Stimulated activated CD8-positive, alpha-beta memory T cell treated with anti-CD3 and anti-CD28 coated beads, Interleukin-4, amount 100 ng/mL, for 4 hours (primary cell): ENCODE measurements at places on chromosomes 4 and X.

DNA sequence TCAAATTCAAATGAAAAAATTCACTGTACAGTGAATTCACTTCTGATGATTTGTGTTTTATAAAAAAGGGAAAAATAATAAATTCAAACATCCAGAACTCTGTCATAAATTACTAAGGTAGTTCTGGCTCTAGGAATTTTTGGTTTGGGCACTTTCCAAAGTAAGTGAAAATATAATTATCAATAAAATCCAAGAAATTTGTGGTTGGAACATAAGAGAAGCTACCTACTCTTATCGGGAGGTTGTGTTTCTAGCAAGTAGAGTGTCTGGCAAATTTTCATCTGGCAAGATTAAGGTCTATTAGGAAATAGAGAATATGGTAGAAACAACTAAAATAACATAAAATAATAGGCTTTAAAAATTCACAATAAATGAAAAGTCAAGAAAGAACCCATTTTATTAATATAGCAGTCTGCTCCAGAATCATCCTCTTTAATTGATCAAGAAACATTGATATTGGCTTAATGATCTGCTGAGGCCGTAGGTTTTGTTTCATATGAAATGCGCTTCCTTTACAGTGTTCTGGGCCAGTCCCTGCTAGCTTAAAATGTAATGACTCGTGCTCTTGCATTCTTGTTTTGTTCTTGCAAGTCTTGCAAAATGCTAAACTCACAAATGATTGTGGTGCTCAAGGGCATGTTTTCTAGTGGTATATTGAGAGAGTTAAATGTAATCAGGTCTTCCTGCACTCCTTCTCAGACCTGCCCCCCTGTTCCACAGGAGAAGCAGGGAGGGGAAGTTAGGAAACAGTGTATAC lies 331.4 kb downstream of the RAPGEF2 start:
- DNase-seq: no peak

GRCh38 chr4:88244816-88245579 lies 39.4 kb downstream of the PPM1K start:
- no peak for DNase-seq

DNA sequence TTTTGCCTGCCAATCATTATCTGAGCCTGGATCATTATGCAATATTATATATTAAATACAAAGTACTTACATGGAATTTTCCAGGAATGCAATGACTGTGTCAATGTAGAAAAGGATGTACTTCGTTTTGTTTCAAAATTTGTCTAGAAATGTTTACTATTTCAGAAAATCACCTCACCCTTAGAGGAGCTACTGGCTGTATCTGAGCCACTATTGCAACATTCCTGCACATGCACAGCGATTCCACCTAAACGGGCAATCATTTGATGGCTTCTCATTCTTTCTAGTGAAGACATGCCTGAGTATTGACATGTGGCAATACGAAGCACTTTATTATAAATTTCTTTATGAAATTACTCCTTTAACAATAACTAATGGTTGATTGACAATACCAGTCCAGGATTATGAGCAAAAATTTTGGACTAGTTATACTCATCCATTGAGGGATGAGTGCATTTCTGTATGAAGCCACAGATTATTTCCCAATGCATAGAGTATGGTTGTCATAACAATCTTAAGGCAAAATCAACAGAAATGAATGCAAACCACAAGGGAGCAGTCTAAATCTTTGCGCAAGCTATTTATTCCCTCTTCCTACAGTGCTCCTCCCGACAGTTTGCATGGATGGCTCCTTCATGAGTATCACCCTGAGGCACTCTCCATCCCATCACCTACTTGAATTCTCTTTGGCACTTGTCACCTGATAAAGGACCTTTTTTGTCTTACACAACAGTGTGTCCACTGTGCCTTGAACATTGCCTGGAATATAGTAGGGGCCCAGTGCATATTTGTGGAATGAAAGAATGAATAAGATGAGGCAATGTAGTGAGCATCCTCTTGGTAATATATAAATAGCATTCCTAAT lies 35.8 kb upstream of the MMAA start:
- DNase-seq: no peak

GRCh38 chrX:130846746-130847145 lies 56.3 kb downstream of the ENOX2 start:
- DNase-seq: no peak

DNA sequence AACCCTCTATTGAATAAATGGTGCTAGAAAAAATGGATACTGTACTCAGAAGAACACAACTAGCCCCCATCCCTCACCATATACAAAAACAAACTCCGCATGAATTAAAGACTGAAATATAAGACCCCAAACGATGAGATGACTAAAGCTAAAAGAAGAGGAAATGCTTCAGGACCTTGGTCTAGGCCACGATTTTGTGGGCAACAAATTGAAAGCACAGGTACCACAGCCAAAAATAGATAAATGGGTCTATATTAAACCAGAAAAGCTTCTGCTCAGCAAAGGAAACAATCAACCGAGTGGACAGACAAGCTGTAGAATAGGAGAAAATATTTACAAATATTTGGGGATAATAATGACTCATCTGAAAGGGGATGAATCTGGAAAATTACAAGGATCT lies 86.4 kb upstream of the DHRSX start:
- no peak for DNase-seq

GRCh38 chr4:147815741-147816140 lies 83.9 kb downstream of the ARHGAP10 start:
- DNase-seq: no peak

- DNase-seq: no peak
Observed at GRCh38 chr4:108559068-108559793, 61.1 kb upstream of the RPL34 start.

DNA sequence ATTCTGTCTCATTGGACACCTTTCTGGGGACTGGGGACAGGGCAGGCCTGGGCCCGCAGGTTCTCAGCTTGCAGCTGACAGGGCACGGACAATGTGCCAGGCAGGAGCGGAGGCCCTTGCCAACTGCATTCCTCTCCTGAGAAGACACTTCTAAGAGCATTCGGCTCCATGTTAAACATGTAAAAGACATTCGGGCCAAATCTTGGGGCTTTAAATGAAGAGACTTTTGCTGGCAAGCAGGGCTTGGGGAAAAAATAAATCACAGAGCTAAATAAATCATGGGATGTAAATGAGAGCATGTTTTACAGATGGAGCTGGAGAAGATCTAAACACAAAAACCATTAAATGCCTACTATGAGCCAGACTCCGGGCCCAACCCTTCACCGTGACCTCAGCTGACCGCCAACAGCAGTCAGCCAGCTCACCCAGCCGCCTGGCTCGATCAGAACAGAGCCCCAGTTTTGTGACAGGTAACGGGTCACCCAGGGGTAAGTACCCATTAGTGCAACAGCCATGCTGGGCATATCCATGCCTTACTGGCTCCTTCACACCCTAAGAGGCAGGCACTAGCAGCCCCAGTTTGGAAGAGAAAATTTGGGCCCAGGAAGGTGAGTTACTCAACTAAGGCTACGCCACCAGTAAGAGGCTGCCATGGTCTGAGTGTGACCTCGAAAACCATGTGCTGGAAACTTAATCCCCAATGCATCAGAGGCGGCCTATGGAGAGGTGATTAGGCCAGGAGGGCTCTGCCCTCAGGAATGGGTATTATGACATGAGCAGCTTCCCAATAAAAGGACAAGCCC lies 14.7 kb downstream of the WDR1 start:
- DNase-seq: no peak
